ENCODE measurements at places on chromosomes 16 and 17. TPM values are rescaled to one million over a fixed set of nuclear protein-coding genes. Genes with fewer than 3 reads are reported as not detected.

Gene MEIOB
- 1.4 TPM for polyA plus RNA-seq

Gene SLC16A11
- 0.95 TPM for polyA plus RNA-seq

- no peak for DNase-seq
Observed at GRCh38 chr17:59067756-59068155, 38.9 kb downstream of the TRIM37 start.

DNA sequence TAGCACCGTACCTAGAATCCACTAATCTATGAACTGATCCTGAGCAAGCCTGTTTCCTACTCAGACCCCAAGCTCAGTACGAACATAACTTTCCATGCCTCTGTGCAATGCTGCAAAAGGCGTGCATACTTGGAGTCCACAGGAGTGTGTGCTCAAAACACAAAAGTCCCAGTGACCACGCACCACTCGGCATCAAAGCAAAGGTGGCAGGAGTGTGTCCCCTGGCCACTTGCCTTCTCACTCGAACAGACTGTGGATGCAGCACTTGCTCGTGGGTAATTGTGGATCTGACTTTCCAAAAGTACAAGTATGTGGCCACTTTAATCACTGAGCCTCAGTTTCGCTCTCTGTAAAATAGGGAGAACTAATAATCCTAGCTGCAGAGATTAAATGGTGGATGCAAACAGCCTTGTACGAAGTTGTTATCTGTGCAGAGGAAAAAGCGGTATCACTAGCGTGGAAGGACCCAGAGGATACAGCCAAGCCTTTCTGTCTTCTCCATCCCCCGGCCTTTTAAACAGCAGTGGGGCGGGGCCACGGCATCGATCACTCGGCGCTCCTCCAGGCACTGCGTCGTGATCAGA lies 311 bp upstream of the KDM8 start:
- no peak for DNase-seq

Gene SLC12A3
- 0.11 TPM for polyA plus RNA-seq

DNA sequence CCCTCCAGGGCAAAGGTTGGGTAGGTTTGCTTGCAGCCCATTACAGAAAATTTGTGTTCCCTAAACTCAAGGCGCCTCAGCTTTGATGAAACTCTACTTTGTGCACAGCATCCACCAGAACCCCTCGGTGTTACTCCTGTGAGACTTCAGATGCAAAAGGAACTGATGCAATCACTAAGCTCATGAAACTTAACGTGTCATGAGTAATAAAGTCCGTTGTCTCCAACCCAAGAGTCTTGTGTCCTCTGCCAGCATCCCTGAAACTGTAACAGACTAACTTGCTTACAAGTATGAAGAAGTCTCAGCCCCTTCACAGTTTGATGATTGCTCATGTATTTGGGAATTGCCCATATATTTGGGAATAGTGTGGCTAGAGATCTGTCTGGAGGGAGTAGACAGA lies 74.8 kb upstream of the MARCHF10 start:
- DNase-seq, result no peak

GRCh38 chr17:37117373-37118142 lies 168.8 kb downstream of the AATF start:
- DNase-seq, result peak; percentile 30

DNA sequence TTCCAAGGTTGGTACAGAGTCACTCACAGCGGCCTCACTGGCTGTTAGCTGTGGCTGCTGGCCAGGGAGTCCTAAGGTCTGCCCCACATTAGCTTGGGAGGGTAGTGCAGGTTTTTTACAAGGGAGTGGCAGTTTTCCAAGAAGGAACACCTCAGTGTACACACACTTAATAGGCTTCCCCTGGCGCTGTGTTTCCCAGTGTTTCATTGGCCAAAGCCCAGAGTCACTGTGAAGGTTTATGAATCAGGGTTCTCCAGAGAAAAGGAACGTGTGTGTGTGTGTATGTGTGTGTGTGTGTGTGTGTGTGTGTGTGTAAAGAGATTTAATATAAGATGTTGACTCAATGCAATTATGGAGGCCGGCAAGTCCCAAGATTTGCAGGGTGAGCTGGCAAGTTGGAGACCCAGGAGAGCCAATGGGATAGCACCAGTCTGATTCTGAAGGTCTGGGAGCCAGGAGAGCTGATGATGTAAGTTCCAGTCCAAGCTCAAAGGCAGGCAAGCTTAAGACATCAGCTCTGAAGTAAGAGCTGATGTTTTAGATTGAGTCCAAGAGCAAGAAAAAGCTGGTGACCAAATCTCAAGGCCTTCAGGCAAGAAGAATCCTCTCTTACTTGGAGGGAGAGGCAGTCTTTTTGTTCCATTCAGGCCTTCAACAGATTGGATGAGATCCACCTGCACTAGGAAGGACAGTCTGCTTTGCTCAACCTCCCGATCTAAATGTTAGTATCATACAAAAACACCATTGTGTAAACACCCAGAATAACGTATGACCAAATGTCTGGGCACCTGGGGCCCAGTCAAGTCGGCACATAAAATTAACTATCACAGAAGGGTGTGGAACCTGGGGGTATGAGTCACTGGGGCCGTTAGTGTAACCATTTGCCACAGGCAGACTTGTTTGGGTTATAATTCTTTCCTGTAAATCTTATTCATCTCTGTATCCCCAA lies 206.8 kb downstream of the PRKCA start:
- DNase-seq, result no peak

DNA sequence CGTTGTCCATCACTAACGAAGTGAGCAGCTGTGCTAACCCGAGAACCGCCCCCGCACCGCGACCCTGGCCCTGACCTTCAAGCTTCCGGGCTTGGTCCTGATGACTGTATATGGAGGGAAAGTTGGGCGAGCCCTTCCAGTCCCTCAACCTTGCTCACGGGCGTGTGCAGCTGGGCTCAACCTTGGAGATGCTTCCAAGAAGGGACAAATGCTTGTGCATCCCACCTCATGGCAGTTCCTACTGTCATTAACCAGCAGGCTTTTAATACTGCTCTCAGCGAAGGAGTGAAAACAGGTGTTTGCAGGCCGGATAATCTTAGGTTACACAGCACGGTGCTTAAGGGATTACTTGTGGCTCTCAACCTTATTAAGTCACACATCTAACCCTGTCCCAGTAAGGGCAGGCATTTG lies 33.5 kb downstream of the SRL start:
- DNase-seq, result no peak

Gene SLC35G6
- 1.4 TPM for polyA plus RNA-seq

DNA sequence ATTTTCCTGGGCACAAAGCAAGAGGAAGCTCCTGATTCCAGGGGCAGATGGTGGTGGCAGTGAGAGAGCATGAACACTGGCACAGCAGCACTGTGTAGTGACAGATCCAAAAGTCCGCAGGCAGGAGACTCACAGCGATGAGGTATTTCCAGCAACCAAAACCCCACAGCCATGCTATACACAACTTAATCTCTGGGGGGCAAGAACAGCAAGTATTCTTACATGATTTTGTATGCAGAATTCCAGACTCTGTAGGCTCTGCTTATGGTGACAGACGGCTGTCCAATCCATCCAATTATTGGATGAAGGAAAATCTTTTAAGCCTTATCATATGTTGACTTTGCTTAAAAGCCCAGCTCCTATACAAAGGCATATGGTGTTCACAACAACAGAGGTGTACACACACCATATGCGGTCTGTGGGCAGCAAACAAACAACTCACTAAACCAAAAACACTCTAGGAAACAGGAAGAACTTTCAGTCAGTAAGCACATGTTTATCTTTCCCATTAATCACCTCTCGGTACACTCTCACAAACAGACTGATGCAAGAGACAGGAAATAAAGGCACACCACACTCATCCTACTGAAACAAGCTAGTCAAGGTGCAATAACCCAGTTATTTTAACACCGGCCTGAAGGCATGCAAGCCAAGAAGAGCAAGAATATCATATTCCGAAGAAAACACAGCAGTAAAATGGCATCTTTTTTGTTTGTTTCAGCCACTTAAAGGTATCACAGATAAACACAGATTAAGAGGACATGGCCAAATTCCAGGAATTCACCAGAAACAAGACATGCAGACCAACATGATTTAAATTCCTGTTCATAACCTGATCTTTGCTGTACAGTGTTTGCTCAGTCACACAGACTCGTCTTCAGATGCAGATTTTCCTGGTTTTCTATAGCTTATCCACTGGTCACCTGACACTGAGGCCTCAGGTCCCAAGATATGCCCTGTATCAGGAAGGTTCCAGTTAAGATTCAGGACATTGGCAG lies 47.8 kb downstream of the ERN1 start:
- peak; percentile 66 for DNase-seq

All from spinal cord (tissue), 10 donors.